ENCODE measurements at places on chromosomes 12 and 14.
A peak's percentile ranks its signal among the peaks of the same experiment; 100 is the strongest.

DNA sequence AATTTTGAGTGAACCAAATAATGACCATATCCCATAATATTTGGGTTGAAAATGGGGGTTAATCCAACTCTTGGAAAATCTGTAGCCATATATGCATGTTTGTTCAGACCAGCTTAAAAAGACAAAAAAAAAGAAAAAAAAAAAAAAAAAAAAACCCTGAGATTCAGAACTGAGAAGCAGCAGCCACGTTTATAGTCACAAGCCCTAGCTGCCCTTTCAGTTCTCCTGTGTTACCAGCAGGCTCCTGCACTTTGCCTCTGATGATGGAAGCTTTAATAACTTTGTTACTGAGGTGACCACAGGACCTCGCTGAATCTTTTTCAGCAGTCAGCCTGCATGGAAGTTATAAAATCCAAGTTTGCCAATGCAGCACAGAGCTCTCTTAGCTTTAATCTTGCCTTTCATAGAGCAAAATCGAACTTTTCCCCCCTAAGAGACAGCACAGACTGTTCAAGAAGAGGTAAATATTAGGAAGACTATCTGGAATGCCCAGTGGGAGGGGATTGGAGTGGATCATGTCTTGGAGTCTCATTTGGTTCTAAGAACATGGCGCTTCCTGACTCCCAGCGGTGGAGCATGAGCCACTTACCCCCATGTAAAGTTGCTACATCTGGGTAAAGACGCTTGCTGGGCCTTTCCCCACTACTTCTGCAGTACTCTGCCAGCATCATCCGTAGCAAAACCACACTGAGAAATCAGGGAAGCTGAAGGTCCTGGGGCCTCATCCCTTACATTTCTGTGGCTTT lies 20.6 kb downstream of the GNG2 start:
- no peaks in the 10 kb centered on the region for H3K36me3 ChIP-seq
- DNase-seq, result no peak
- H3K4me1 ChIP-seq, result peaks cover 14% of the 10 kb centered on the region
- no peaks in the 10 kb centered on the region for H3K27me3 ChIP-seq
- peak overlapping the region; percentile 9 for H3K27ac ChIP-seq
- no peak overlapping the region for H3K4me3 ChIP-seq

DNA sequence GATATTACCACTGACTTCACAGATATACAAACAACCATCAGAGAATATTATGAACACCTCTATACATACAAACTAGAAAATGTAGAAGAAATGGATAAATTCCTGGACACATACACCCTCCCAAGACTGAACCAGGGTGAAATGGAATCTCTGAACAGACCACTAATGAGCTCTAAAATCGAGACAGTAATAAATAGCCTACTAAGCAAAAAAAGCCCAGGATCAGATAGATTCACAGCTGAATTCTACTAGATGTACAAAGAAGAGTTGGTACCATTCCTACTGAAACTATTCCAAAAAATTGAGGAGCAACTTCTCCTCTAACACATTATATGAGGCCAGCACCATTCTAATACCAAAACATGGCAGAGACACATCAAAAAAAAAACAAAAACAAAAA lies 837.7 kb downstream of the FSCB start:
- no peak overlapping the region for H3K27ac ChIP-seq
- H3K36me3 ChIP-seq, result no peaks in the 10 kb centered on the region
- H3K4me3 ChIP-seq, result no peak overlapping the region
- DNase-seq, result no peak

DNA sequence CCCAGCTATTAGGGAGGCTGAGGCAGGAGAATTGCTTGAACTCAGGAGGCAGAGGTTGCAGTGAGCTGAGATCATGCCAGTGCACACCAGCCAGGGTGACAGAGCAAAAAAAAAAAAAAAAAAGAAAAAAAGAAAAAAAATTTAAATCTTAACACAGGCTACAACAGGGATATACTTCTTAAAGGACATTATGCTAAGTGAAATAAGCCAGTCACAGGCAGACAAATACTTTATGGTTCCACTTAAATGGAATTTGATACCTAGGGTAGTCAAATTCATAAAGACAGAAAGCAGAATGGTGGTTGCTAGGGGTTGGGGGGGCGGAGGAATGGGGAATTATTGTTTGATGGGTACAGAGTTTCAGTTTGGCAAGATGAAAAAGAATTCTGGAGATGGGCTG lies 14.8 kb upstream of the PPTC7 start:
- no peak overlapping the region for H3K4me3 ChIP-seq
- no peaks in the 10 kb centered on the region for H3K36me3 ChIP-seq
- no peak for DNase-seq
- no peaks in the 10 kb centered on the region for H3K27me3 ChIP-seq
- H3K27ac ChIP-seq, result no peak overlapping the region

DNA sequence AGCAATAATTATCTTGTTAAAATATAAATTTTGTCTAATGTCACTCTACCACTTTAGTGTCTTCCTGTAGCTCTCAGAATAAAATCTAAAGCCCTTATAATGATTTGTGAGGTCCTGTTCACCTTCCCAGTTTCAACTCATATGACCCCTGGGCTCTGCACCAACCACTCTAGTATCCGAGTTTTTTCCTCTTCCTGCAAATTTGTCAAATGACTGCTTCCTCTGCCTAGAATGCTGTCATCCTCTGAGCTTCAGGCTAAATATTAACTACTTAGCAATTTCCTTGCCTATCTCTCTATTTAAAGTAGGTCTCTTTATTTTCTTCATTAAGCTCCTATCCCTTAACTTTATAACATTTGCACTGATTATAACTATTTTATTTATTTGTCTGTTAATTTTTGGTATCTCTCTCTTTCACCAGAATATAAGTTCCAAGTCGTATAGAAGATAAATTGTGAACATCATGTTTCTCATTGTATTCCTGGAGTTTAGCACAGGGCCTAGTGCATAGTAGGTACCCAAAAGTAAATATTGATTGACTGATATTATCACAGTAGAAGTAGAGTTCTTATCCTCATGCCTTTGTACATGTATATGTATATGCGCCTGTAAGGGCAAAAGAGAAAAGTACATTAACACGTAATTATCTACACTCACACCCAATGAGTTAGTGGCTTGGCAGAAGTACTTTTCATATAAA lies 196.0 kb downstream of the BCAT1 start:
- DNase-seq, result no peak
- no peak overlapping the region for H3K27ac ChIP-seq
- no peak overlapping the region for H3K4me3 ChIP-seq
- H3K4me1 ChIP-seq, result peaks cover 29% of the 10 kb centered on the region

DNA sequence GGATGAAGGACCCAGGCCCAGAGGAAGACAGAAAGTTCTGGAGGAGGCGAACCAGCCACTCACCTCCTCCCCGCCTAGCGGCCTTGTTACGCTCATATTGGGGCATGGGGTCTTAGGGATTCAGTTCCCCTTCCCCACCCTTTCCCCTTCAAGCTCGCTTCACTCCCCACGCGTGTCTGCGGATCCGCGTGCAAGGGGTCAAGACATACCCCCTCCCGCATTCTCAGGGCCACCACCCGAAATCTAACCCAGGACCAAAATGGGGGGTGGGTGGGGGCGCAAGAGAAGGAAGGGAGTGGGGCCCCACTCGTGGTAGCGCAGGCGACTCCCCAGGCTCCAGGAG lies 584 bp upstream of the RFX4 start:
- no peaks in the 10 kb centered on the region for H3K36me3 ChIP-seq
- no peak for DNase-seq
- peaks cover 10% of the 10 kb centered on the region for H3K4me1 ChIP-seq
- no peak overlapping the region for H3K27ac ChIP-seq
- H3K27me3 ChIP-seq, result peaks cover 81% of the 10 kb centered on the region

- no peak overlapping the region for H3K27ac ChIP-seq
- no peaks in the 10 kb centered on the region for H3K4me1 ChIP-seq
- no peak for DNase-seq
- H3K4me3 ChIP-seq, result no peak overlapping the region
Measured at GRCh38 chr12:130249376-130249775, 87.1 kb downstream of the FZD10 start.

DNA sequence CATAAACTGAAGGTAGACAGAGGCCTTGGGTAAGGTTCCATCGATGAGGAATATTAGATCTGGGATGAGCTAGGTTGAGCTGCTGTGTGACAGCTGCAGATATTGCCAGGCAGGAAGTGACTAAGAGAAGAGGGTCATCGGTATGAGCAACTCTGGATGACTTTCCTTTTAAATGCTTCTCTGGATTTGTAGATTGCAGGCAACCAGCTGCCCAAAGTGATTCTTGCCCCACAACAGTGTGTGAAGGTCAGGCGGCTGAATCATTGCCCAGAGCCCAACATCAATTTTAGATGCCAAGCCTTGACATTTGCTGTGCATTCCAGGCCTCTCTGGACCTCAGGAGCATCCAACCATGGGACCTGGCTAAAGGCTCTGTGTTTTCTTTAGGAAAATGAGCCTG lies 255.9 kb downstream of the DPF3 start:
- peak overlapping the region; percentile 76 for H3K27ac ChIP-seq
- no peak overlapping the region for H3K4me3 ChIP-seq
- H3K27me3 ChIP-seq, result no peaks in the 10 kb centered on the region
- DNase-seq, result no peak

DNA sequence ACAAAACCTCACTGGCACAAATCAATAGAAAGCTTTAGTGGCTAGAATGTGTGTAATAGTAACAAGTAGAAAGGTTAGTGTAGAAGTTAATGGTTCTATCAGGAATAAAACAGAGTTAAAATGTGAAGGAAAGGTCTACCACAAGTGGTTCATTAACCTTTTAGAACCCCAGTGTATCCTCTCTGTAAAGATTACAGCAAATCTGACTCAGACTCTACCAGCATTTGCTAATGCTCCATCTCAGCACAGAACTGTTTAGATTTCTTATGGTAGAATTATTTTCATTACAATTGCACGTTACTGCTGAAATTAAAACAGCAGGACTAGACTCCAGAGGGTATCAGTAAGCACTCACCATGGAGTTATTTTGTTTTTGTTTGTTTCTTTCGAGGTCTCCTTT lies 609.0 kb upstream of the LMO3 start:
- H3K4me3 ChIP-seq, result no peak overlapping the region
- H3K4me1 ChIP-seq, result no peaks in the 10 kb centered on the region
- no peak overlapping the region for H3K27ac ChIP-seq
- no peak for DNase-seq
- no peaks in the 10 kb centered on the region for H3K27me3 ChIP-seq

- peak; percentile 96 for DNase-seq
- no peak overlapping the region for H3K4me3 ChIP-seq
- H3K4me1 ChIP-seq, result peaks cover 3% of the 10 kb centered on the region
- H3K27ac ChIP-seq, result no peak overlapping the region
Measured at GRCh38 chr14:52998376-52999015, 47.6 kb upstream of the FERMT2 start.

GRCh38 chr14:100348784-100349685 lies 25.9 kb downstream of the SLC25A47 start:
- H3K27ac ChIP-seq, result no peak overlapping the region
- H3K27me3 ChIP-seq, result no peaks in the 10 kb centered on the region
- no peaks in the 10 kb centered on the region for H3K4me1 ChIP-seq
- DNase-seq, result no peak
- H3K36me3 ChIP-seq, result peaks cover 24% of the 10 kb centered on the region

DNA sequence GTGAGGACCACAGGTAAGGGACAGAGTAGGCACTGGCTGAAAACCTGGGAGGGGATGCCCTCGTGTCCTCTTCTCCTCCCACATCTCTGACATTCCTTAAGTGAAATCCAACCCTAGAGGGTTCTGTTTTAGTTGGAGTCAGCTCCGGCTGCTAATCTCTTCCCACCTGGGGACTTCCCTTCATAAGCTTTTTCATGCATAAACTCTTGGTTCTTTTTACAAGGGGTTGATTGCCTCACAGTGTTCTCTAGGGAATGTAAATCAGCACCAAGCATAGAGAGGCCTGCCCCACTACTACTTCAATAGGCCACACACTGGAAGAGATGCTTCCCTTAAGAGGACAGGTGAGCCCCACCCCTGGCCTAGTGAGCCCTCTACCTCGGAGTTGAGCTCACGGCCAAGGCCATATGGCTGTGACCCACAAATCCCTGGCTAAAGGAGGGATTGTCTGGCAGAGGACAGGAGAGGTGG lies 3.2 kb upstream of the SYNDIG1L start:
- H3K4me1 ChIP-seq, result no peaks in the 10 kb centered on the region
- no peaks in the 10 kb centered on the region for H3K36me3 ChIP-seq
- no peak for DNase-seq
- H3K27ac ChIP-seq, result no peak overlapping the region
- peaks cover 18% of the 10 kb centered on the region for H3K27me3 ChIP-seq

- H3K36me3 ChIP-seq, result no peaks in the 10 kb centered on the region
- H3K27ac ChIP-seq, result no peak overlapping the region
- H3K4me1 ChIP-seq, result peaks cover 8% of the 10 kb centered on the region
- H3K4me3 ChIP-seq, result no peak overlapping the region
- no peak for DNase-seq
Measured at GRCh38 chr12:3168223-3169221, 91.3 kb downstream of the TSPAN9 start.

DNA sequence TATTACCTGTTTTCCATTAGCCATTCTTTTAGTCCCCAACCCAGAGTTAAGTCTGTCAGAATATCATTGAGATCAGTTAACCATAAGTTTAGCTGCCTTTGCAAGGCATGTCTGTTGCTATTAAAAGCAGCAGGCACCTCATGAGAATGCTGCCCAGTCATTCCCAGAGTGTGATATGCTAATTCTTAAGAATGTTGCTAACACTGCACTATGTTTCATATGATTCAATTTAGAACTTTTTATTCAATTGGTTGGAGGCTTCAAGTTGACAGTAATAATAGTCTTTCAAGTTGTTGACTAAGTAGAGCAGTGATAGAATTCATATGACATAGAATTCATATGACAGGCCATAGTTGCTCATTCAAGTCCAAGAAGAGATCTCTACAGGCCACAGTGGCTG lies 292.3 kb downstream of the FUT8 start:
- H3K27me3 ChIP-seq, result no peaks in the 10 kb centered on the region
- H3K36me3 ChIP-seq, result no peaks in the 10 kb centered on the region
- no peak overlapping the region for H3K4me3 ChIP-seq
- DNase-seq, result no peak
- no peaks in the 10 kb centered on the region for H3K4me1 ChIP-seq

GRCh38 chr12:49357103-49357678 lies 10.1 kb upstream of the SPATS2 start:
- H3K4me3 ChIP-seq, result no peak overlapping the region
- H3K27ac ChIP-seq, result no peak overlapping the region
- H3K36me3 ChIP-seq, result no peaks in the 10 kb centered on the region
- DNase-seq, result peak; percentile 55
- H3K4me1 ChIP-seq, result no peaks in the 10 kb centered on the region

GRCh38 chr12:1011091-1011490 lies 20.1 kb downstream of the ERC1 start:
- no peaks in the 10 kb centered on the region for H3K36me3 ChIP-seq
- no peak for DNase-seq
- H3K4me1 ChIP-seq, result no peaks in the 10 kb centered on the region
- no peaks in the 10 kb centered on the region for H3K27me3 ChIP-seq
- no peak overlapping the region for H3K4me3 ChIP-seq
- H3K27ac ChIP-seq, result no peak overlapping the region

DNA sequence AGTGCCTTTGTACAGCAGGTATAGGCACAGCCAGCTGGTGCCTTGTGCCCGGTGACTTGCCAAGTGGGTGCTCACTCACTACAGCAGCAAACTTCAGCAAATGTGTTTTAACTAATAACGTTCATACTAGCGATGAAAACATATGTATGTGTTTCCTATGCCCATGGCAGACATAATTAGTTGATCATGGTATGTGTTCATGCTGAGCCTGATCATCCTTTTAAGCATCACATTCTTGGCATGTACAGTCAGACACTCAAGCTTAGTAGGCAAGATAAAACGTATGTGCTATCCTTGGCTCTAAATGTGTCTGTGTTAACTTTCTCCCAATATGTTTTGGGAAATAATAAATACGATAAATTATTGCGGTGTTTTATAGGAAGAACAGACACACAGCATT lies 55.6 kb downstream of the RASSF8 start:
- H3K27ac ChIP-seq, result no peak overlapping the region
- H3K4me1 ChIP-seq, result peaks cover 29% of the 10 kb centered on the region
- DNase-seq, result no peak
- H3K4me3 ChIP-seq, result no peak overlapping the region
- H3K27me3 ChIP-seq, result no peaks in the 10 kb centered on the region

Measured in lung (tissue), 17 donors.